Gastrocnemius medialis (tissue), 4 donors: ENCODE measurements at places on chromosomes 7 and 10. TPM values are rescaled to one million over a fixed set of nuclear protein-coding genes. Genes with fewer than 3 reads are reported as not detected.
A peak's percentile ranks its signal among the peaks of the same experiment; 100 is the strongest.

DNA sequence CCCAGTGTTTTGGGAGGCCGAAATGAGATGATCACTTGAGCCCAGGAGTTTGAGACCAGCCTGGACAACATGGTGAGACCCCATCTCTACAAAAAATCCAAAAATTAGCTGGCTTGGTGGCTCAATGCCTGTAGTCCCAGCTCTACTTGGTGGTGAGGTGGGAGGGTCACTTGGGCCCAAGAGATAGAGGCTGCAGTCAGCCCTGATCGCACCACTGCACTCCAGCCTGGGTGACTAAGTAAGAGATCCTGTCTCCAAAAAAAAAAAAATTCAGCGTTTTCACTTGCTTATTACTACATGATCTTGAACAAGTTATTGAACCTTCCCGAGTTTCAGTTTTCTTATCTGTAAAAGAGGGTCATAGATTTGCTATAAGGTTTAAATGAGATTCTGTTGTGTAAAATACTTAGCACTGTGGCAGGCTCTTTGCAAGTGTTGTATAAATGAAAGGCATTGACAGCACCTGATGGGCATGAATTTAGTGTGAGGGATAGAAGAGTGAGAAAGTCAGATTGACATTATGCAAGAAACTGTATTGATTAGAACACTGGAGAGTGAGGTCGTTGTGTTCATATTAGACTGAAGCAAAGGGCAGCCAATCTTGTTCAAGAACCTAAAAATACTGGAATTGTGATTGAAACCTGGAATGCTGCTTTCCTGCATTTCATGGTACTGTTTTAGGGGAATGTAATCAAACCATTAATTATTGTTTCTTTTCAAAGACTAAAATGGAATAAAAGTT lies 136.8 kb downstream of the LCOR start:
- DNase-seq, result no peak

GRCh38 chr10:110269374-110270318 lies 35.1 kb downstream of the SMNDC1 start:
- DNase-seq, result peak; percentile 42

- DNase-seq, result no peak
Measured at GRCh38 chr10:73206385-73206784, 38.5 kb downstream of the FAM149B1 start.

DNA sequence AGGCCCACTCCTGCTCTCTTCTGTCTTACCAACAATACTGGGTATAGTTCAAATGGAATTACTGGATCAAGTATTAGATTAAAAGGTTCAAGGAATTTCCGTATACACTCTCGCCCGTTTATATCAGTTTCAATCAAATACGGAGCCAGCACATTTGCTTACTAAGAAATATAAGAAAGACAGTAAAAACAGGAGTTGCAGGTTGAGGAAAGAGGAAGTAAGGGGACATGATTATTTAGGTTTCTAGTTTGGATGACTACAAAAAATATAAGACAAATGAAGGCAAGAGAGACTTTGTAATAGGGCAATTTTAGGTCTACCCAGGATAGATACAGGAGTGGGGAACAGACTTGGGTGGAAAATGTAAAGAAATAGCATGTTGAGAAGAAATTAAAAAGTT lies 109.9 kb upstream of the ABI1 start:
- DNase-seq, result no peak

DNA sequence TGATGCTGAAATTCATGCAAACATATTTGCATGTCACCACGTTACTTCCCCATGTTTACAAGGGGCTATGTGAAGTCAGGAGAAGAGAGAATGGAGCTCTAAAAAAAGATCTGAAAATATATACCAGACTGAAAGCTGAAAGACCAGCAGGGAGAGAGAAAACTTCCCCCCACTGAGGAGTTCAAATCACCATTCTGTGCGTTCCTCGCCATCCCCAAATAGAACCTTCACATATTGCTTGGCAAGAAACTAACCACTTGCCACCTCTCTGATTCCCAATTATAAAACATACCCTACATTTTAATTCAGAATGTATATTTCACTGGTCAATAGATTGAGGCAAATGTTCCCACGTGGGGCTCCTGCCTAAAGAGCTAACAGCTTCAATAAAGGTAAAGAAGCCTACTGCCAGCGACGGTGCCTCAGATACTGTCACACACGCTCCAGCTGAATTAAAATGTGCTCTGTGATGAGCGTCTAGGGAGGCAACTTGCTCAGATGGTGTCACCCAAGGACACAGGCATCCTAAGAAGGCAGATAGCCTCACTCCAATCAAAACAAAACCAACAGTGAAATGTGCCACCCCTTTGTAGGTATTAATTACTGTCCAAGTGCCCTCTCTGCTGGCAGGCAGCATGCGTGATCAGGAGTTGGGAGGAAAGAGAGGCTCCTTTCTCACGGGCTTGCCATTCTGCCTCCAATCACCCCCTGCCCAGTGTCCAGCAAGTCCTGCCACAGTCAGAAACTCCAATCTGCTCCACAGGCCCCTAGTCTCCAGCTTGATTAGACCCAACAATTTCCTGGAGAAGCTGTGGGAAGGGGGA lies 298.2 kb downstream of the GRID1 start:
- no peak for DNase-seq

DNA sequence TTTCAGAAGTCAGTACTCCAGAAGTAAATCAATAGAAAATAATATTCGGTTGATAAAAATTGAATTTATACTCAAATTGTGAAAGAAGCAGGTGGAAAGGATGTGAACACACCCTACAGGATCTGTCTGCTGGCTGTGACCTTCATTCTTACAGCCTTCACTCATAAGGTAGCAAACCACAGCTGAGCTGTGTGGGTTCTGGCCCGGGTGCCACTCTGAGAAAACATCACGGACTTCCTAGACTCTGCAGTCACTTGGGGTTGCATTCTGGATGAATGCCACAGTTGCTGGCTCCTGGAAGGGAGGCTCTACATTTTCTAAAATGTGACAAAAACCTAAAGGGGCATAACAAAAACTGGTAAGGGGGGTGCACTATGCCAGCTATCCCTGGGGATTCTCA lies 36.0 kb upstream of the ABLIM1 start:
- no peak for DNase-seq

DNA sequence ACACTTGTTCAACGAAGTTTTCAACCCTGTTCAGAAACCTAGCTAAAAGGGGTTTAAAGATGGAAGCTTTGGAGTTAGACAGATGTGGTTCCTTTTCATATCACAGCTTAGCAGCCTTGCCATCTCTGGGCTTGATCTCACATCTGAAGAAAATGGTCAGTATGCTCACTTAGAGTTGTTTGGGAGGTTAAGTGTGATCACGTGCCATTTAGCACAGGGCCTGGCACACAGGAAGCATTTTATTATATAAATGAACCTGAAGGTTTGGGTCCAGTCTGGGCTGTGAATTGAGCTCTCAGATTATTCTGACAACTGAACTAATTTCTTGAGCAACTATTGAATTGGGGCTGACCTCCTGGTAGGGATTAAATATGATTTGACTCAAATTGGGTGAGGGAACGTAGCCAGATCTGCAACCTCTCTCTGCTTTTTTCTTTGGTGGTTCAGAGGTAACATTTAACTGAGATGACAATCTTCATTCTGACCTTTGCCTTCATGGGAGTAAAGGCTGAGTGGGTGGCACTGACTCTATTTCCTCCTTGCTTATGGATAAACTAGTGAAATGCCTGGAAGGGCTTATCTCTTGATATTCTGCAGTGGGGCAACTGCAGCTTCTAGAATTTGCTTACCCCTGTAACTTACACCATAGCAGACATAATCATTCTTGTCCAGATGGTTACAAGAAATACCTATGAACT lies 10.2 kb upstream of the HKDC1 start:
- DNase-seq, result no peak

DNA sequence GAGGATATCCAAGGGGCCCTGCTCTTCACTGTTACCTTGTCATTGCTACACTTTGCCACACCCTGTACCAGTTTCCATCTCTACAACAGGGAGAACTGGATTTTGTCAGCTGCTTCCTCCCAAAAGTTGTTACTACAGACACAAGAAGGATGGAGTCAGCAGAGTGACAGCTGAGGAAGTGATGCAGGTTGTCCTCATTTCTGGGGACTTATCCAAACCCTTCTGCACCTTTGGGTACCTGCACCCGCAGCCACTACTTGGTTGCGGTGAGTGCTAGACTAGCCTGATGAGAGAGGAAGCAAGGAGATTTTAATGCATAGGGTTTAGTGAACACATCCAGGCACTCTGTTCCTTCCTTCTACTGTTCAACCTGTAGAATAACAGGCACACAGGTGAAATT lies 281.0 kb downstream of the RPS24 start:
- DNase-seq, result no peak

DNA sequence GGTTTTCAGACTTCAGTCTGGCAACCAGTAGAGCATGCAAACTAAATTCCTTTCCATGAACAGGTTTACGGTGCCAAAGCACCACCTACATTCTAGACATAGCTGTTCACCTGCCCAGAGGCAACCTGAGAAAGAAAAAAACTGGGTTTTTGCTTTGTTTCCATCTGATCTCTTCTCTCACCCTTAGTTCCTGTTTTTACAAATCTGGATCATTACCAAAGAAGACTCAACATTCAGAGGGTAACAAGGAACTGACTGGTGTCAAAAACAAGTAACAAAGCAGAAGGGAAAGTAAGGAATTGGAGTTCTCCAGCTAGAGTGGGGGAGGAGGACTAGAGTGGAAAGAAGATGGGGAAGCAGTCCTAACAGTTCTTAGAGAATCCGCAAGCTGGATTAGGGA lies 36.4 kb downstream of the CPVL start:
- DNase-seq, result no peak

DNA sequence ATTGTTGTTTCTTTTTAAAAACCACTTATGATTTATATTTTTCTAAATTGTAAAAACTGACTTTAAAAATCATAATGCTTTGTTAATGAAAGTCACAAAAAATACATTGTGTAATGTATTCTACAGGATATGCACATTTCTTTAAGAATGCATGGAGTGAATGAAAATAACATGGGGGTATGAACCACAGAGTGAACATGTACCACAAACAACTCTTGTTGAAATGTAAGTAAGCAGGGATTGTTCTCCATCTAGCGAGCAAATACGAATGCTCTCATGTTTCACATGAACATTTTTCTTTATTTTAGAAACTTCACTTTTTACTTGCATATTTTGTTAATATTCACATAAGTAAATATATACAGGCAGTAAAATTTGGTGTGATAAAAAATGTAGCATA lies 35.6 kb upstream of the LAMB4 start:
- no peak for DNase-seq

DNA sequence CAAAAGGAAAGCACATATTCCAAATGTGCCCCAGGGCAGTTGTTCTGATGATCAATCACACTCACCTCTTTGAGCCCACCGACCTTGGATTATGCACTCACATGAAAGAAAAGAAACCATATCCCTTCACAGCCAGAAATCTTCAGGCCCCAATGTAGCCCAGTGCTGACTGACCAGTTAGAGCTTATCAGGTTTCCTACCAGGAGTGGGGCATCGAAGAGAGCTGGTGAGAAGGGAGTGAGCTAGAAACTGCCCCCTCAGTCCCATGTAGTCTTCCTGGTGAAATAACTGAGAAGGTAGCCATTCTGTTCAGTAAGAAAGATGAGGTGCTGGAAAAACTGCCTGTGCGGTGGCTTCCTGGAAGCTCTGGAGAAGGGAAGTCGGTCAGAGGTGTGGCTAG lies 32.2 kb downstream of the NRCAM start:
- DNase-seq, result no peak

DNA sequence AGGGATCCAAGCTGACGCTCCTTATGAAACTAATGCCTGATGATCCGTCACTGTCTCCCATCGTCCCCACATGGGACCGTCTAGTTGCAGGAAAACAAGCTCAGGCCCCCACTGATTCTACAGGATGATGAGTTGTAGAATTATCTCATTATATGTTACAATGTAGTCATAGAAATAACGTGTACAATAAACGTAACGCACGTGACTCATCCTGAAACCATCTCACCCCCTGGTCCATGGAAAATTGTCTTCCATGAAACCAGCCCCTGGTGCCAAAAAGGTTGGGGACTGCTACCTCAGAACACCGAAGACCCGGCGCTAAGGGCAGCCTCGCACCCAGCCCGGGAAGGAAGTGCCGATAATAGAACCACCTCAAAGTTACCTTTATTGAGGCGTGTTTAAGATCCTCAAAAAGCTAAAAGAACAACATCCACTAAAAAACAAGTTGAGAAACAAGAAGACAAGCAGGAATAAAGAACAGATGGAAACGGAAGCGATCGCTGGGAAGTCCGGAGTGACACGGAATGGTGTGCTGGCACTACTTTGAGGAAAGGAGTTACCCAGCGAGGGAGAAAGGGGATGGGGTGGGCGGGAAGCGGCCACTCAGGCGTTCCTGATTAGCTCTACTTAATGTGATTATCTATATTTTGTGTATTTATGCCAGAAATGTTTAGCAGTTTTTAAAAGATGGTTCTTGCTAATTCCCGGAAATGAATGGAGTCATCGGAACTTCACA lies 50.1 kb upstream of the PRKAR1B start:
- DNase-seq, result no peak

DNA sequence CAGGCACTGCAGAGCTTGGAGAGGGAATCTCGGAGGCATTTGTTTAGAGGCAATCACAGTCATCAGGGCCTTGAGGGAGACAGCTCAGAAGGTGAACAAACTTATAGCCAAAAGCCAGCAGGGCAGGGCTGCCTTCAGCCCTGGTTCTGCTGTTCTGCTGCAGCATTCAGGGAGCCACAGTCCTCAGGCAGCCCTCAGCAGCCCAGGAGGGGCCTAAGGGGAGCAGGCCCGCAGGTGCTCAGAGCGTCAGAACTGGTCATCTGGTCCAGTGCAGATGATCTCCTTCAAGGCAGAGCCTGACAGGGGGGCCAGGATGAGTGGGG lies 84.7 kb downstream of the ARHGAP22 start:
- no peak for DNase-seq

- DNase-seq, result no peak
Measured at GRCh38 chr7:77425101-77426051, 9.2 kb upstream of the GSAP start.

- DNase-seq, result no peak
Measured at GRCh38 chr10:20714518-20714917, 182.6 kb downstream of the NEBL start.

DNA sequence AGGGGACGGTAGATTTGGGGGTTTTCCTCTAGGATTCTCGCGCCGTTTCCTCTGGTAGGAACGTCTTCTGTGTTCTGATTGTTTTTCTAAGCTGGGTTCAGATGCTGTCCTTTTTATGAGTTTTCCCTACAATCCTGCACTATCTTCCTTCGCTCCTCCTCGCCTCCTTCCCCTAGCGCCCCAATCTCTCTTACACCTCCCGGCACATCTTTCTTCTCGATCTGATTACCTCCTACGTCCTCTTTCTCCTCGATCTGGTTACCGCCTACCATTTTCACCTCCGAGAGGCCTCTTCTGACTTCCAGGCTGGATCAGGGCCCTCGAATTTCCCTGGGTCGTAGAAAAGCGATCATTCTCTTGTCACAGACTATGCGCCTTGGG lies 413 bp downstream of the BUD31 start:
- no peak for DNase-seq

- no peak for DNase-seq
Measured at GRCh38 chr7:155144371-155144770, 74.2 kb downstream of the HTR5A start.

Gene HABP2
- total RNA-seq, result 0.26 TPM

Gene MUC12
- not detected for total RNA-seq

Gene TMEM168
- 6.4 TPM for total RNA-seq

Gene CALN1
- not detected for total RNA-seq

Gene PRPF18
- total RNA-seq, result 21.3 TPM

Gene CNPY4
- total RNA-seq, result 2.3 TPM

Gene CCAR1
- total RNA-seq, result 49.9 TPM

Gene ABLIM1
- total RNA-seq, result 203 TPM

Gene ITIH5
- 14.0 TPM for total RNA-seq

Gene LIPJ
- total RNA-seq, result 0.09 TPM

Gene EPO
- total RNA-seq, result not detected
